ENCODE measurements at places on chromosomes 4 and X.
A peak's percentile ranks its signal among the peaks of the same experiment; 100 is the strongest.

GRCh38 chrX:56313308-56313707, 81.2 kb downstream of the KLF8 start:
- DNase-seq: no peak

DNA sequence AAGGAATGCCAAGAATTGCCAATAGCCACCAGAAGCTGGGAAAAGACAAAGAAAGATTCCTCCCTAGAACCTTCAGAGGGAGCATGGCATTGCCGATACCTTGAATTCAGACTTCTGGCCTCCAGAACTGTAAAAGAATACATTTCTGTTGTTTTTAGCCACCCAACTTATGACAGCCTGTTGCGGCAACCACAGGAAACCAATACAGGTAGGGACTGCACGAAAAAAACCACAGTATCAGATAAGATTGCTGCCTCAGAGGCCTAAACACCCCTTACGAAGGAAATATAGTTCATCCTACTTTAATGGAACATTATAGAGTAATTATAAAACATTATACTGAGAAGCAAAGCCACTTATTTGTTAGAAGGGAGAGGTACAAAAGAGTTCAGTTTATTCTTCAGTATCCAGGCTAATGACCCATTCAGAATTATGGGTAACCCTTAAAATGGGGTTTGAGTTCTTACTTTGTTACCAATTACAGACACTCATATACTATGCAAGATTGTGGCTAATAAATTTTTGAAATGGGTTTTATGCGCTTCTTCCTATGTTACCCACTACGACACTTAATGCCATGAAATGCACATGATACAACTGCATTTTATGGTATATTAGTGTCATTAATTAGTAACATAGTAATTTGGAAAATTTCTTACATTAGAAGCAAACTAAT, 37.4 kb upstream of the SMIM10L2A start:
- no peak for DNase-seq

GRCh38 chr4:113957956-113958355, 21.5 kb downstream of the ARSJ start:
- no peak for DNase-seq

GRCh38 chr4:587671-588350, 11.7 kb upstream of the TMEM271 start:
- no peak for DNase-seq

DNA sequence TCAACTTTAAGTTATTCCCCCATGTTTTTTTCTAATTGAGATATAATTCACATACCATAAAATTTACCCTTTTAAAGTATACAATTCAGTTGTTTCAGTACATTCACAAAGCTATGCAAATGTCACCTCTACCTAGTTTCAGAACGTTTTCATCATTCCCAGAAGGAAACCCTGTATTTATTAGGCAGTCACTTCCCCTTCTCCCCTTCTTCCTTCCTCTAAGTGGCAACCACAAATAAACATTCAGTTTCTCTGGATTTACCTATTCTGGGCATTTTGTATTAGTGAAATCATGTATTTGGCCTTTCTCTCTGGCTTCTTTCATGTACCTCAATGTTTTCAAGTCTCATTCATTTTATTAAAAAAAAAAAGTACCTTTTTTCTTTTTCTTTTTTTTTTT, 101.9 kb downstream of the TET2 start:
- DNase-seq: no peak

DNA sequence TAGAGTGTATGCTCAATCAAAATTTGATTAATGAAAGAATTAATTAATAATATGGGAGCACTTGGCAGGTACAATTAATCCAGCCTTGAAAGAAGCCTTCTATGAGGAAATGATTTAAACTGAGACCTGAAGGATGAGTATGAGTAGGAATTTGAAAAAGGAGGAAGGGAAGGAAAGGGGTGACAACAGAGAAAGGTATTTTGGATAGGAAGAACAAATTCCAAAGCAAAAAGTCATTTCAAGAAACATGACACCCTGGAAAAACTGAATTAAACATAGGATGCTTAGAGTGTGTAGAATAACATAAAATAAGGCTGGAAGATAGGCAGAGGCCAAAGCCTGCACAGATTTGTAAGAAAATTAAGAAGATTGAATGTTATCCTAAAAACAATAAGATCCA, 29.6 kb downstream of the PHOX2B start:
- no peak for DNase-seq

DNA sequence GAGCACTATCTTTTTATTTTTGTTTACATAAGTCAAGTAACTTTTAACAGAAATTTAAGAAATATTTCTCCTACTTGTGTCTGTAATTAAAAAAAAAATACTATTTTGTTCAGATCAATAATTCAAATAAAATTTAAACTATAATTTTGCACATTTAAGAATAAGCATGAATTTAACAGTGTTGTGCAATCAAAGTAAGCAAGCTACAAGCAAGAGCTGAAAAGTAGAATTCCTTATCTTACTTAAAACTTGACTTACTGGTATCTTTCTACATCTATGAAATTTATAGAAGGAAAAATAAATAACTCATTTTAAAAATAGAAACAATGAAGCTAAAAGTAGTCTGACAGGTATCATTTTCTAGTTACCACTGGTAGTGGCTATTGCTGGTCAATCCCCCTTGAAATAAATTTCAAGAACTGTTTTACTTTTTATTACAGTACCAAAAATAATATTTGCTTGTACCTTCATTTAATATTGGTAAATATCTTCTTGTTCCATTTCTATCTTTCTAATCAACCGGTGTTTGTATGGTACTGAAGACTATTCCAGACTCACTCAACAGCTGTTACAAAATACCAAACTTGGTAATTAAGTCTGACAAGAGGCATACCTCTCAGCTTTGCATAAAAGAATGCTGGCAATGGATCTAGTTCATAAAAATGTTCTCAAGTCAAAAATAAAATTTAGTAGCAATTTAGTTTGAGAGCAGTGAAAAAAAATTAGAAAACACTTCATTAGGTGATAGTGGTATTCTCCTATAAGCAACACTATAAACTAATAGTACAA, 62.2 kb downstream of the NOCT start:
- no peak for DNase-seq

DNA sequence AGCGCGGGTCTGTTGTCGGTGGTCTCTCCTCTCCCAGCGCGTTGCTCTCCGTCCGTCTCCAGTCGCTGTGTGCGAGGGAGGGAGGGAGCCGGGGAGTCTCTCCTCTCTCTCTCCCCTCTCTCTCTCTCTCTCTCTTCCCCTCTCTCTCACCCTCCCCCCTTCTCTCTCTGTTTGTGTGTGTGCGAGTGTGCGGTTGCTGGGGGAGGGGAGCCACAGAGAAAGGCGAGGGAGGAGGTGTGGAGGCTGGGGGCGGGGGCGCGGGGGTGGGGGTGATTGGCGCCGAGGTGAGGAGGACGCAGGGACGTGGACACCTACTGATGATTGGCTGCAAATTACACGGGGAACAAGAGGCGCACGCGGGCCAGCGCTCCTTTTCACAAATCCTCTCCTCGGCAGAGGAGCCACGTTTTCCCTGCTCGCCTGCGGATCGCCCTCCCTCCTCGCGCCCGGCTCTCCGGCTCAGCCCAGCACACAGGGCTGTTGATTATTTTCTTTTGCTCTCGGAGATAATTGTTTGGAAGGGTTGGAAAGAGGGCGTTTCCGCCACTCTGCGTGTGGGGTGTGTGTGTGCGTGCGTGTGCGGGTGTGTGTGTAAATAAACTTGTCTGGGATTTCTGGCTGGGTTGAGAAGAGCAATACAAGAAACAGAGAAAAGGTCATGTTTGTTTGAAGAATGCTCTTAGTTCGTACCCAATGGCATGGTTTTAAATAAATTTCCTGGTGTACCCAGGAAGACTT, at the start of gene CXXC4:
Gene CXXC4, minus strand, starts transcription at position 73 of the 738 bp plus-strand sequence. CDS start 3,092 bp downstream, outside the sequence.
- peak; percentile 62 for DNase-seq

- no peak for DNase-seq
These were observed 39.1 kb upstream of the NSUN7 start for GRCh38 chr4:40710484-40711254.
